ENCODE measurements at places on chromosomes 12 and 14. TPM values are rescaled to one million over a fixed set of nuclear protein-coding genes. Genes with fewer than 3 reads are reported as not detected.

The ITGA7 gene
- 8.2 TPM for polyA plus RNA-seq

The ADCY4 gene
- 22.6 TPM for polyA plus RNA-seq

The ACOT4 gene
- 2.3 TPM for polyA plus RNA-seq

The SPIC gene
- polyA plus RNA-seq: not detected

The FGF23 gene
- not detected for polyA plus RNA-seq

The DTD2 gene
- 10.4 TPM for polyA plus RNA-seq

The COCH gene
- 0.06 TPM for polyA plus RNA-seq

The ANKS1B gene
- 1.2 TPM for polyA plus RNA-seq

The CCDC197 gene
- not detected for polyA plus RNA-seq

DNA sequence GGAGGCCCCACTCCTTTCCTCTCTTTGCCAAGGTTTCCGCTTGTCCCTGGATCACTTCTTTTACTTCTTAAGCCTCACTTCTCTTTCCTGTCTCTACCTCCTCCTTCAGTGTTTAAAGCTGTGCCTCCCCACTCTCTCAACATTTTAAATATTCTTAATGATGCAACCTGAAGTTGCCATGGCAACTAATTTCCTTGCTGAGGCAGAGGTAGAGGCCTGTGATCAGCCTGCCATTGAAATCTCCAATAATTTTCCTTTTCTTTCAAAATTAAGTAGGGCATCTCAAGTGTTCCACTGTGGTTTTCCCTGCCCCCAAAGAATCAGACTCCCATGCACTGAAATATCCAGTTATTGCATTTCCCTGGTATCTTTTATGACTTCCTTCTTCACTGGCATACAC, 108.6 kb upstream of the VRK1 start:
- no peaks in the 10 kb centered on the region for H3K4me1 ChIP-seq
- no peak for DNase-seq
- H3K27me3 ChIP-seq: no peaks in the 10 kb centered on the region
- no peak overlapping the region for H3K27ac ChIP-seq

- no peaks in the 10 kb centered on the region for H3K4me1 ChIP-seq
- DNase-seq: no peak
- no peak overlapping the region for H3K4me3 ChIP-seq
- no peaks in the 10 kb centered on the region for H3K36me3 ChIP-seq
Measured at GRCh38 chr12:102534899-102535298, 54.5 kb upstream of the IGF1 start.

DNA sequence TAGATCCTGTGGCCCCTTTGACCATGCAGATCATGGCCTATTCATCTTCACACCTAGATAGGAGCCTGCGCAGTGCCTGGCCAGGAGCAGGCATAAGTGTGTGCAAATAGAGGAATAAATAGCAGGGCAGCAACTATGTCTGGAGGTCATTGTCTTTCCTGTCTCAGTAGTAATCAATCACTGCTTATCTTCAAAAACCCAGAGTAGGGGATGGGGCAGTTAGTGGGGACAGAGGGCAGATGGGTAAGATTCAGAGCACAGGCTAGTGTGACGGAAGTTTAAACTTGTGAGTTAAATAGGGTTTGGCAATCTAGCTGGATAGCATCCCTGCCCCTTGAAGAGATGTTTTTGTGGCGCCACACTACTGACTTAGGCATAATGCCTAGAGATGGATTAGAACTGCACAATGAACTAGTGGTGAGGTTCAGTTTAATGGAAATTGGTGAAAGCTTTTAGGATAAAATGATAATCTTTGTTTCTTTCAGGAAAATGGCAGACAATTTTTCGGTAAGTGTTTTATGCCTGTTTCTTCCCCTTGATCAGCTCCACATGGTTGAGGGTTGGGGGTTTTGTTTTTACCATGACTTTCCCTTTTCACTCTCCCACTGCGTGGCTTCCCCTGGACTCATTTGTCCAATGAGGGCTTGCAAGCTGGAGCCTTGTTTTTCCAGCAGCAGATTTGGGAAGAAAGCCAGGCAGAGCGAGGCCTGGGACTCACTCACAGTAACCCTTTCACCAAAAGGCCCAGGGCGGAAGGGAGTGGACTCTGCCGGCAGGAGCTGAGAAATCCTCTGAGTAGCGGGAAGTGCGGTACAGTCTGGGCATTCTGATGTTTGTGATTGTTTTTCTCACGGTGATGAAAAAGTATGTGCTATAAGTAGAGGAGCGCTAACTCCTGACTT, 8.1 kb downstream of the LGALS3 start:
- peak overlapping the region; percentile 85 for H3K27ac ChIP-seq
- H3K4me3 ChIP-seq: no peak overlapping the region
- H3K4me1 ChIP-seq: peaks cover 23% of the 10 kb centered on the region
- no peaks in the 10 kb centered on the region for H3K27me3 ChIP-seq

DNA sequence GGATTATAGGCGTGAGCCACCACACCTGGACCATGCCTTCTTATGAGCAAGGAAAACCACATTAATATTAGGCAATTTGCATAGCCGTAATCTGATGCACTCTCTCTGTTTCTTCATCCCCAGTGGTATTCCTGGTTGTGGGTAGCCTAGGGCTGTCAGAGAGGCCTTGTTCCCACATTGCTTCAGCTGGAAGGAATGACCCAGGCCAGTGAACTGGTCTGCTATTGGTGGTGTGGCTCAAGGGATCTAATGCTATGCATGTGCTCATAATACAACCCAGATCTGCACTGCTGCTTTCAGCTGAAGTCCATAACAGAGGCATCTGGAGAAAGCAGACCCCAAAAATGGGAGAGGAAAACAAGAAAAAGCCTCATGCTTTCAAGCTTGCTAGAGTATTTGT, 33.1 kb upstream of the G2E3 start:
- H3K27me3 ChIP-seq: no peaks in the 10 kb centered on the region
- no peaks in the 10 kb centered on the region for H3K4me1 ChIP-seq
- no peak for DNase-seq
- H3K36me3 ChIP-seq: no peaks in the 10 kb centered on the region
- H3K27ac ChIP-seq: no peak overlapping the region

GRCh38 chr14:64388533-64389285, 556 bp downstream of the MTHFD1 start:
- no peaks in the 10 kb centered on the region for H3K27me3 ChIP-seq
- peak overlapping the region; percentile 95 for H3K27ac ChIP-seq
- H3K4me3 ChIP-seq: peak overlapping the region; percentile 65
- peak; percentile 71 for DNase-seq
- no peaks in the 10 kb centered on the region for H3K36me3 ChIP-seq

DNA sequence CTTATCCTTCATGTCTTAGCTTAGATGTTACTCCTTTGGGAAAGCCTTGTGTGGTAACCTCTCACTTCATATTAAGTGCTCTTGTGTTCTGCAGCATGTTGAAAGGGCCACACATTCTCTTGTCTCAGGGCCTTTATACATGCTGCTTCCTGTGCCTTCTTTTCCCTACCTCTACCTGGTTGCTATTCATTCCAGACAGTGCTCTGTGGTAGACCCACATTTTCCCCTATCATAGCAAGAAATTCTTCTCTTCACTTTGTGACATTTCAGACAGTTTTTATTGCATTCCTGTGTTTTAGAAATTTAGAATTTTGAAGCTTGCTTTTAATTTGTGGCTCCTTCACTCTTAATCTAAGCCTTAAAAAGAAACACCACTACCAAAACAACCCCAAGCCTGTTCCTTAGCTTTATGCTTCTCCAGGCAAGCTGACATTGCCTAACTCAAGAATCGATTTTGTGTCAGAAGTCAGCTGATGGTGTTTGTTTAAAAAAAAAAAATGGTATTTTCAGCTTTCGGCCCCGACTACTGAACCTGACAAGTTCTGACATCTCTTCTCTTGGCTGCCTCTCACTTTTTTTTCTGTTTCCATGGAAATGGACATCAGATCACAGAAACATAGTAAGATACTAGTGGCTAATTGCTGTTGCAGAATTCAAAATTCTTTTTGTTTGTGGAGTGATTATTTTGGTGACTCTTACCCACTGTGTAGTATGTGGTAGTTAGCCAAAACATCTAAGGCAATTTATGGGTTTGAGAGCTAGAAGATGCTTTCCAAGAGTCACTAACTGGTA, 156.3 kb downstream of the NUBPL start:
- no peak overlapping the region for H3K4me3 ChIP-seq
- no peaks in the 10 kb centered on the region for H3K27me3 ChIP-seq
- H3K27ac ChIP-seq: no peak overlapping the region

DNA sequence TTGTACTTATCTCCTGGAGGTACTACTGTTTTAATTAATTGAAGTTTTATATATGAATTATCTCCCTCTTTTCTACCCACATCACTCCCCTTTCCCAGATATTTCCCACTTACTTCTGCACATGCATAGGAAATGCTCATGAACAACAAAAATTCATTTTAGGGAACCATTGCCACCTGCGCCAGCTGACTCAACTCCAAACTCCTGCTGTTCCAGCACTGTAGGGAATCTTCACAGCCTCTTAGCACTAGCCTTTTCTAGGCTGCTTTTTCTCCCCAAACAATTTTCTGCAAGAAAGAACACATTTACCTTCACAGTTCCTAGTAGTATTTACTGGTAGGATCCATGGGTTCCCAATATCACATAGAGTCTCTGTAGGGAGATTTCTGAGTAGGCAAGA, 268.4 kb downstream of the LRFN5 start:
- H3K27ac ChIP-seq: no peak overlapping the region
- H3K4me1 ChIP-seq: peaks cover 15% of the 10 kb centered on the region
- DNase-seq: no peak

- H3K4me3 ChIP-seq: no peak overlapping the region
- peak; percentile 2 for DNase-seq
- no peaks in the 10 kb centered on the region for H3K36me3 ChIP-seq
Measured at GRCh38 chr14:104239185-104239775, 100.9 kb downstream of the KIF26A start.

DNA sequence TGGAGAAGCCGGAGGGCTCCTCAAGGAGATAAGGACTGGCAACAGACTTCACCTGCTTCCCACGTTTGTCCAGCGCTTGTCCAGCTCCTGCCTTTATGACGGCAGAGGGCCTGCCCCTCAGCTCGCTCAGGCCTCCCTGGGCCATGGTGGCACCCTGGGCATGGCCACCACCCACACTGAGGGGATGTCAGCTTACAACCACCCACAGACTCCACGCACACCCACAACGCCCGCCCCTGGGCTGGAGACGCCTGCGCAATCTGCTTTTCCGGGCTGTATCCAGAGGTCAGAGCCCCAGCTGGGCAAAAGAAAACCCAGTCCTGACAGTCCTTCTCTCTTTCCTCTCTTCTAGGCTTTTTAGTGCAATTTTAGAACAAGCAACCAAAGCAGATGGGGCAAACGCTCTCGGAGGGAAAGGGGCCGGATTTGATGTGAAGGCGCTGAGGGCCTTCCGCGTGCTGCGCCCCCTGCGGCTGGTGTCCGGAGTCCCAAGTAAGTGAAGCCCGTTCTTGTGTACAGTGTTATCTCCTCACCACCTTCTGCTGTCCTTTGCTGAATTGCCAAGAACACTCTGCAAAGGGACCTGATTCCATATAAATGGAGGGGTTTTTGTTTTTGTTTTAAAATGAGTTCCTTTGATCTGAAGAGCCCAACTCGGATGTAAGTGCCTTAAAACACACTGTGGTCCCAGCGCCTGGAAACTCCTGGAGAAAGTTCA, 337.4 kb upstream of the FKBP4 start:
- DNase-seq: peak; percentile 50
- no peak overlapping the region for H3K27ac ChIP-seq
- H3K4me1 ChIP-seq: no peaks in the 10 kb centered on the region
- H3K36me3 ChIP-seq: peaks cover 11% of the 10 kb centered on the region
- no peaks in the 10 kb centered on the region for H3K27me3 ChIP-seq

DNA sequence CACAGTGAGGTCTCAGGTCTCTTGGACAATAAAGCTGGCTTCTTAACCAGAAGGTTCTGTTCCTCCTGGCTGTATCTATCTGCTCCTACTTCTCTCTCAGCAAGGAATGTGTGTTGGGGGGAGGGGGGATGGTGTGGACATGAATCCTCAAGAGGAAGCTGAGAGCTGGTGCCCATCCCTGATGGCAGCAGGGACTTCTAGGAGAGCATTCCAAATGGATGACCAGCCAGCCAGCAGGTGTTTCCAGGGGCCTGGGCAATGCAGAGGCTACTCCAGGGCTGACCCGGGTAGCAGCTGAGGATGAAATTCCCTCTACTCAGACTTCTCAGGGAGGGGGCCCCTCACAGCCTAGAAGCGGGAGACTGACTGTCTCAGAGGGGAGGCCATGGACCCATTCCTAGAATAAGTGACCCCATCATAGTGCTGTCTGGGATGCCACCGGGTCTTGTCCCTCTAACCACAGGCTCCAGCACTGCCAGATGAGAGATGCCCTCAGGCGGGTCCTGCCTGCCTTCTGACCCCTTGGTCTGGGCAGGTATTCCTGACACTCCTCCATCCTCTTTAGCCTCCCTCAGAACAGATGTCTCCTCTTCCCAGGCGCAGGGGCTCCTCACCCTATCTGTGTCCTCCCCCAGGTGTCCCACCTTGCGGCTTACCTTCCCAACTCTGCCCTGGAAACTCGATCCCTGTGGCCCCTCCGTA, 1.2 kb downstream of the RAB15 start:
- peak overlapping the region; percentile 69 for H3K4me3 ChIP-seq
- DNase-seq: no peak
- H3K4me1 ChIP-seq: no peaks in the 10 kb centered on the region
- H3K27me3 ChIP-seq: no peaks in the 10 kb centered on the region
- H3K36me3 ChIP-seq: no peaks in the 10 kb centered on the region

DNA sequence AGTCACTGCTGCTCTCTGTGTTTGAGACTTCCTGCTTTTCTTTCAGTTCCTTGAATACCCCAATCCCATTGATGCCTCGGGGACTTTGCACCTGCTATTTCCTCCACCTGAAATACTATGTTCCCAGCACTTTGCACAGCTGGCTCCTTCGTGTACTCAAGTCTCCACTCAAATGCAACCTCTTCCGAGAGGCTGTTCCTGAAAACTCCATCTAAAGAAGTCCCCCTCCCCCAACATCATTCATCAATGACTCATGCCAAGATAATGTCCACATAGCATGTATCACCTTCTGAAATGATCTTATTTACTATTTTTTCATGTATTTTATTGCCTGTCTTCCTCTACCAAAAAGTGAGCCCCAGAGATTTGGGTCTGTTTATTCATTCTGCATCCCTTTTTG, 48.6 kb downstream of the HSPB8 start:
- no peak for DNase-seq
- H3K4me1 ChIP-seq: no peaks in the 10 kb centered on the region
- no peaks in the 10 kb centered on the region for H3K36me3 ChIP-seq

DNA sequence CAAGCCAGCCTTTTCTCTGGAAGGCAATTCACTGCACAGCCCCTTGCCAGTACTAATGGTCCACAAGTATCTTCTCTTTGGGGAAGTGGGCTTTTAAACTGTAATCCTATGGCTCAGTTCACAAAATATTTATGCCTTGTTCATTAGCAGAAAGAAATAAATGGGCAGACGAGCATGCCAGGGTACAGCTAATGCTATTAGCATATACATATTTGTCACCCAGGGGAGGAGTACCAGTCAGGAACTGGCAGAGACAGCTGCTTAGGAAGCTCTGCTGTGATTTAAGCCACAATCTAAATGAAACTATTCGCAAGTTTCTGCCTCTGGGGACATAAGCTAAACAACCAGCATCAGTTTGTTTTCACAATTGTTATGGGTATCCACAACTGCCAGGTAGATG, 113.4 kb upstream of the CCDC198 start:
- DNase-seq: no peak
- H3K27me3 ChIP-seq: no peaks in the 10 kb centered on the region
- H3K36me3 ChIP-seq: no peaks in the 10 kb centered on the region
- H3K4me3 ChIP-seq: no peak overlapping the region

Data from lung (tissue), 17 donors.